ENCODE measurements at places on chromosomes 6 and 20. TPM values are rescaled to one million over a fixed set of nuclear protein-coding genes. Genes with fewer than 3 reads are reported as not detected.

USP49 gene
- 1.3 TPM for total RNA-seq

RIOK1 gene
- total RNA-seq: 8.5 TPM

GNAS-AS1 gene
- not detected for total RNA-seq

C4B gene
- 241 TPM for total RNA-seq

GRCh38 chr20:37259865-37260264 is 1.7 kb downstream of the GHRH start:
- DNase-seq: no peak

- DNase-seq: no peak
Measured at GRCh38 chr20:42190084-42190483, 571.9 kb upstream of the CHD6 start.

GRCh38 chr20:7673841-7674240 is 266.4 kb downstream of the HAO1 start:
- DNase-seq: no peak

DNA sequence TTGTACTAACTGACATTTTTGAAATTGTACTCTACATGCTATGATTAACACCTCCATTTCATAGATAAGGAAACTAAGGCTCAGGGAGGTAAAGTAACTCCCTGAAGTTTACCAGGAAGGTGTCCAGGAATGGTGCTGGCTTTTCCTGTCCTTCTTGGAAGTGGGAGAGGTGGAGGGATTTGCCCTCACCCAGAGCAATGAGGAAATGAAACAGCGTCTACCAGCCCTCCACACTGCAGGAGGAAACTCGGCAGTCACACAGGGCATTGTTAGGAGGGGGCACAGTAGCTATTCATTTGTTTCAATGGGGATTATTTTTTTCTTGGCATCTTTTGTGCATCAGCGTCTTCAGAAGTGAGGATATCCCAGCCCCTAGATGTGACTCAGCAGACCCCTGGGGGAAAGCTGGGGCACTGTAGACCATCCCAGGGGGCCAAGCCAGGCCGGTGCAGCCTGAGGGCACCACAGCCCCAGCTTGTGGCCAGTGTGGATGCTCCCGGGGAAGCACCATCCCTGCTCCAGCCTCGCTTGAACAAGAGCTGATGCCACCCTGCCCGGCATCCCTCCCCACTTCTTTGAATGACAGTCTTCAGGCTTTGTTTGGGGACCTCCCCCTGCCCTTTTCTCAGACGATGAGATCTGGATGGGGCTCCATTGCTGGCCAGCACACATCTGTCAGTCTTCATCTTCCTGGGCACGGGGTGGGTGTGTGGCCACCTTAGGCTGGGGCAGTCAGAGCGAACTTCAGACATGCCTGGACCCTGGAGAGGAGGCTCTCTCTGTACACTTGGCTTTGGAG is 224.4 kb upstream of the PMEPA1 start:
- no peak for DNase-seq

DNA sequence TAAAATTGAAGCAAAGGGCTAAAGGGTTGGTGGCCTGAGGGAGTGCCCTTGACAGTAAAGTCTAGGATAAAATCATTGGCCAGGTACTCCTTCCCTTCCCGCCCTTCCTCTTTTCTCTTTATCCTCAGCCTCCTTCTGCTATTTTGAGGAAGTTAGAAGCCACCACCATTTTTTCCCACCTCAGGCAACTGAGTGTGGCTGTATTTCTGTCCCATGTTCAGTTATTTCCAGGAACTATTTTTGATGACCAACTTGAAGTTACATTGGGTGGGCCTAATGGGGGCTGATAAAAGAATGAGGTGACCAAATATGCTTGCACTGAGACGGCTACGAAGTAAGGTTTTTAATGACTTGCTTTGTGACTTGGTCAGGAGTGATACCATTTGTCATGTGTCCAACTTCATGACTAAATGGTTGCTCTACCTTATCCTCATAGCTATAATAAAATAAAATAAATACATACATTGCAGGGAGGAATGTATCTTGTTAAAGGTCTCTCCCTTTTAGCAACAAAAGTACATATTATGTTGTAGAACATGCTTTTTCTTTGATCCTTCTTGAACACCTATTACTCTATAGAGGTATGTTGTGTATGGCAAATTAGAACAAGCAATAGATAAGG is 12.0 kb downstream of the PTPN1 start:
- DNase-seq: no peak

GRCh38 chr20:54688476-54688875 is 213.1 kb downstream of the DOK5 start:
- DNase-seq: no peak

DNA sequence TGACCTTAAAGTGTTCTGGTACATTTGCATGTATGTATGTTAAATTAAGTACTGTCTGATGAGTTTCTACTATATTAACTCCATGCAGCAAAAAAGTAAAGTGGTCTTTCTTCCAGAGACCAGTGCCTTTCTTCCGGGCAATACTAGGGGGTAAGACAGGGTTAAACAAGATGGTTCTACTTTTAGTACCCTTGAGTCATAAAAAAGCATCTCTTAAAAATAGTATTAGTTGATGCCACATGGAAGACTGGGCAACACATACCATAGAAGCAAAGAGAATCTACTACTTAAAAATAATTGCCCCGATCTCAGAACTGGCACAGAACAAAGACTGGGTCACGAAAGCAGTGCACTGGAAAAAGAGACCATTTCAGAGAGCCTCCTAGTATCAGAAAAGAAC is 66.2 kb downstream of the SESN1 start:
- no peak for DNase-seq
